ENCODE measurements at places on chromosomes 7 and 10.

GRCh38 chr7:19290968-19291367 is 145.7 kb upstream of the FERD3L start:
- DNase-seq: no peak

DNA sequence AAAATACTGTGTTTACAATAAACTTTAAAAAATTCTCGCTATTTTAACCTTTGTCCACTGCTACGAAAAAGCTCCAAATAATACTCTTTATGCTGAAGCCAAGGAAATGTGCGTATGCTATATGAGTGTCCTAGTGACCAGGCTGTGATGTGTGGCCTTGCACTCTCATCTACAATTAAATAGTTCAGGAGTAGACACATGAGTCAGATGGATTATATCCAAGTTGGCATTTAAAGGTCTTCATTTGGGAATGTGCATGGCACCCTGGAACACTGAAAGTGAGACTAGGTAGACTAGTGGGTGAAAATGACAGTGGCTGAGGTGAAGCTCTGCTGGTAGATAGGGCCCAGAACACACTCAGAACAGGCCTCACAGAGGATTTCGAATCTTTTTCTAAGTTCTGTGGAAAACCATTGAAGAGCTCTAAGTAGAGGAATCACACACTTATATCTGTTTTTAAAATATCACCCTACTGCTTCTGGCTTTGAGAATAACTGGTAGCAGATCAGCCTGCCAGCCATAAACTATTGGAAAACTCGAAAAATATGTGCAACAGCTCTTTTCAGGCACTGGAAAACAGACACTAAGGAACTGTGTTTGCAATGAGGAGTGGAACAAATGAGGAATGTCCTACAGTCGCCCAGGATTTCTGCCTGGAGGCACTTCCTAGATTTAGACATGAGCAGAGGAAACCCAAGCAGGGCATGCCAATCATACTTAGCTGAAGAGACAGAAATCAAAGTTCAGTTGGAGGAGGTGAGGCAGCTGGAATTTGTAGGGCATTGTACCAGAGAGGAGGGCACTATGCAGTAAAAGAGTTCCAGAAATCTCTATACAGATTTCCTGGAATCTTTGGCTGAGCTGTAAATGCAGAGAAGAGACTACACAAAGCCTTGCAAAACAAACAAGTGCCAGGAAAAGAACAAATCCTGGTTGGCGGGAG is 603.8 kb upstream of the LRRTM3 start:
- DNase-seq: no peak

DNA sequence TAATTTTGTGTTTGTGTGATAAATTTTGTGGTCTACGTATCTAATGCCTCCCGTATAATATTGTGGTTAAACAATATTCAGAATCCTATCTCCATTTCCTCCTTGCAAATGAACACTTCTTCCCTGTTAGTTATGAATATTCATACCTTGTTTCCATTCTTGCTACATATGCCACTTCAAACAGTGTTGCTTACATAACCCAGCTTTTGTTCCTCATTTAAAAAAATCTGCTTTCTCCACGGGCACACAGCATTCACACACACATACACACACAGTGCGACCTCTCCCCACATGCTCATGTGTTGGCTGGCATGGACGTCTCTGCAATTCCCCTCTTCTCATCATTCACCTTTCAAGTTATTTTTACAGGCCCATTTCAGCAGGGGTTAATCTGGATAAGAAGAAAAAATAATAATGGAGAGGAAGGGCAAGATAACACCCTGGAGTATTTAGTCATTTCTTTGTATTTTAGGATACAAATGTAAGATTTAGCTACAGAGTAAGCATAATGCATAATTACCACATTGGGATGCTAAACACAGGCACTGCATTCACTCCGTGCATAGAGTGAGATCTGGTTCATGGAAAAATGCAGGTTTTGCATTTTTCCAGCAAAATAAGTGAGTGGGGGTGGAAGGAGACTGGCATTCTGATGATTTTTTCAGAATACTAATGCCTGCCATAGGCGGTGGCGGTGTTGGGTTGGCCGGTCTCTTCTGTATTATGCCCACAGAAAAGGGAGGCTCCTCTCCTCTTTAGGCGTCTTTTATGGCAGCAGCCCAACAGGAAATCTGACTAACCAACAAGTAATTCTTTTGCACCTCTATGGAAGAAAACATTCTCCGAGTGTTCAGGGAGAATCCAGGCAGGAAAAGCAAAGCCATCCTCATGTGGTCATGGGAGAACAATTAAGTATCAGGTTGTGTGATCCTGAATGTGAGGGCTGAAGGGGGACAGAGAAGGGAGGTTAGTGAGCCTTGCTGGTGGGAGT is 31.7 kb upstream of the ELMO1 start:
- no peak for DNase-seq

DNA sequence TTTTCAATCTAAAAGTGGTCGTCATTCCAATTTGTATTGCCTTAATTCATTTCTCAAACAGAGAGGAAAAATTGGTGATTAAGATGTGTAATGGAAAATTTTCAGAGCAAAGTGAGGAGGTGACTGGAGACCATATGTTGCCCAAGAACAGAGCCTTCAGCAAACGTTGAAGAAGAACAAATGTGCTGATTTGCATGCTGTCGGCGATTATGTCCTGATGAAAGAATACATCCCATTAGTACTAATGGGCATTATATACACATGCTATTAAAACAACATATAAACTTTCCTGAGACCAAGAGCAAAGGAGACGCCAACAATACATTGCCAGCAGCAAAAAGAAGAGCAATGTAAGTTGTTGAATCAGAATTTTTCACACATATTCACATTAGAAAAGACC is 100.0 kb upstream of the ARID5B start:
- no peak for DNase-seq

DNA sequence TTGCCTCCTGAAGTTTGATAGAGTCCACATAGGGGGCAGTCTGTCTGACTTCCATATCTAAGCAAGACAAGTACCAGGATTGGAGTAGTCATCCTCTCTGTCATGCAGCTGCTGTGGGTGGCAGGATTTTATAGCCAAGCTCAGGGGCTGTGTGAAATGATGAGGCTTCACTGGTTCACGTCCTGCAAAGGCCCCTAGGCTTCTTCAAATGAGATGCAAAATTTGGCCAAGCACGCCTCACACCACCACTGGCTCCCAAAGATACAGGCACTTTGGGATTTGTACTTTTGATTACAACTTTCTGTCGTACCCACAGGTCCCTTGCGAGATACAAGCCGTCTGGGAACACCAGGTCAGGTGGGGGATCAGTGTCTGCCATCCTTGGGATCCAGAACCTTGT is 67.1 kb downstream of the WDFY4 start:
- DNase-seq: no peak

GRCh38 chr10:113735913-113736312 is 15.6 kb upstream of the PLEKHS1 start:
- DNase-seq: no peak

DNA sequence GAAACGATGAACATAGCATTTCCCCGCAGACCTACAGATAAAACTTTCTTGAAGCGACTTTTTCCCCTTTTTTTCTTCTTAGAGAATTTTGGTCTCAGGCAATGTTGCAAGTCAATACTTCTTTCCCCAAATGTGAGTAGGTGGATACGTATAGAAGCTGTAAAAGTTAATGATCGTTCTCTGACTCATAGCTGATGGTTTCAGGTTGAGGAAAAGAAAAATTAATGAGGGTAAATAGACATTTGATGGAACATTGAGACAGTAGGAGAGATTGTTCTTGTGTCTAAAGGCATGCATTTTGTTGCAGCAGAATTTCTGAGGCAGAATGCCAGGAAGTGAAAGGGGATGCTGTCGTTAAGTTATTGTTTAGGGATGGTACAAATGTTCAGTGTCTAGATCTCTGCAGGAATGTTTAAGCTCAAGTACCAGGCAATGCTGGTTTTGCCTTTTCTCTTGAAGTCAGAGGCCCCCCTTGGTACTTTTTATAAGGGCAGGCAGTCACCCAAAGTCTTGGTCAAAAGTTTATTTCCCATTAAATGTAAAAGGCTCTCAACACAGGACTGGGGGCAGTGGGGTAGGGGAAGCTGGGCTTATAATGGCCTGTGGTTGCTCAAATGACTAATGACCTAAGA is 9.3 kb downstream of the TCF7L2 start:
- DNase-seq: no peak

- no peak for DNase-seq
Observed at GRCh38 chr7:151727579-151728285, 149.2 kb downstream of the PRKAG2 start.

DNA sequence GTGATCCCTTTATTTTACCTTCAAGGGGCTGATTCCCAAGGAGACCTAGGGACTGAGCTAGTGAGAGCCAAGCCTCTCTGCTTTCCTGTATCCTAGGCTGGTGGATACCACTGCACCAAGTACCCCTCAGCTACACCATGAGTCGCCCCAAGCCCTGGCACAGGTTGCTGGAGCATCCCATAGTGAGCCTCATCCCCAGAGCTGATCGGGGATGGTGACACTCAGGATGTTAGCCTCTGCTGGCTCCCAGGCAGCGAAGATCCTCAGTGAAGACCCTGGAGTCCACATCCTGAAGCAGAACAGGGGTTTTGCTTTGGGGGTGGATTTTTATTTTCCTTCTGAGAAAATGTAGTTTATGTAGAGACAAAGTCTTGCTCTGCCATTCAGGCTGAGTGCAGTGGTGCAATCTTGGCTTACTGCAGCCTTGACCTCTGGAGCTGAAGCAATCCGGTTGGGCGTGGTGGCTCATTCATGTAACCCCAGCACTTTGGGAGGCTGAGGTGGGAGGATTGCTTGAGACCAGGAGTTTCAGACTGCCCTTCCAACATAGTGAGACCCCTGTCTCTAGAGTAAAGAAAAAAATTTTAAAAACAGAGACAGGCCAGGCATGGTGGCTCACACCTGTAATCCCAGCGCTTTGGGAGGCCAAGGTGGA is 12.5 kb upstream of the ZNF212 start:
- DNase-seq: no peak

DNA sequence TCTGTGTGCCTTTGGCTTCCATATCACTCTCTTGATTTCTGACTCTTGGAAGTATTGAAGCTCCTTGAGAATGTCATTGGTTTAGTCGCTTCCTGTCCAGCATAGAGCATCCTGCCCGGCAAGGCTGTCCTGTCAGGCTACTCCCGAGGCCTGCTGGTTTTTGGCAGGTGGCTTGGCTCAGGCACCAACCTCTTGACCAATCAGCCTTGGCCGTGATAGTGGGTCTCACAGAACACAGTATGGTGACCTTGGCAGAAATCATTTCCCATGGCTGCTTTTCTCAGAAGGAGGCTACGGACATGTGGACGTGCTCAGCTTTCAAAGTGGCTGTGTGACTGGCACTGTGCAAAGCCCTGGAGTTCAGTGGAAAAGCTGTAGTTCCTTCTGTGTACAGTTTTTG is 516.9 kb downstream of the REEP3 start:
- no peak for DNase-seq

DNA sequence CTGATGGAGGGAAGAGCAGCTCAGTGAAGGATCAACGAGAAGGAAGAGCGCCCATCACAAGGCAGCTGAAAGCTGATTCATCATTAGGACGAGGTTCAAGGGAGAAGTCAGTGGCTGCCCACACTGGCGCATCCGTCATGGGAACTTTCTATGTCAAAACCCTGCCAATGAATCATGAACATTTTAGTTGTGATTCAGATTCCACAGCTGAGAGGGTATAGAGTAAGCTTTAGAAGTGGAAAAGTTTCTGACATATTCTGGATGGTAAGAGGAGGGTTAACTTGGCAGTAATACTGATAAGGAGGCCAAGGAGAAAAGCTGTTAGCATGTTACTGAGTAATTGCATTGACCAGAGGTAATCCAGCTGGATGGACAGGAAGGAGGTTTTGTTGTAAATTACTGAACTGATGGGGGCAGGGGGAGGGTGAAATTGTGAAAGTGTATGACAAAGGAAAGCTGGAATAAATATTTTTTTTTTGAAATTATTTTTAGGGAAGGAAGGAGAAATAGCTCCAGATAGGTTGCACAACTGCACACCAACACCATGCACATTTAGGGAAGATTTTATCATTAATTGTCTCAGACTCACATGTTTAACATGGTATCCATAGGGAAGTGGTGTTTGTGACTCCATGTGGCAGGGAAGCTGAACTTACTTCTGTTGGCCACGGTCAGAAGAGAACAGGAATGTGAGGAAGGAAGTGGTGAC is 78.3 kb upstream of the NRP1 start:
- no peak for DNase-seq

- DNase-seq: no peak
Observed at GRCh38 chr10:118738406-118738805, 16.4 kb downstream of the CACUL1 start.

DNA sequence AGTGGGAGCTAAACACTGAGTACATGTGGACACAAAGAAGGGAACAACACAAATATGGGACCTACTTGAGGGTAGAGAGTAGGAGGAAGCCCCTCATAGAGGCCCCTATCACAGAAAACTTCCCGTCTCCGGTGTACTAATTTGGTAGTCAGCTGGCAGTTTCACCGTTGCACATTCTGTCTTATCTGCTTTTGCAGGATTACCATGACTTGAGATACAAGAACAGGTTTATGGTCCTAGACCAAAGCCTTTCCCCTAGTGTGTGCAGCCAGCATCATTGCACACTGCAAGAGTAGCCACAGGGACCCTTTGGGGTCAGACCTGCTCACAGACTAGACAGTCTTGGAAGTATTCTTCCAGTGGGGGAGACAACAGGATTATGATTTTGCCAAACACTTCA is 5.9 kb upstream of the IFIT1B start:
- DNase-seq: no peak

DNA sequence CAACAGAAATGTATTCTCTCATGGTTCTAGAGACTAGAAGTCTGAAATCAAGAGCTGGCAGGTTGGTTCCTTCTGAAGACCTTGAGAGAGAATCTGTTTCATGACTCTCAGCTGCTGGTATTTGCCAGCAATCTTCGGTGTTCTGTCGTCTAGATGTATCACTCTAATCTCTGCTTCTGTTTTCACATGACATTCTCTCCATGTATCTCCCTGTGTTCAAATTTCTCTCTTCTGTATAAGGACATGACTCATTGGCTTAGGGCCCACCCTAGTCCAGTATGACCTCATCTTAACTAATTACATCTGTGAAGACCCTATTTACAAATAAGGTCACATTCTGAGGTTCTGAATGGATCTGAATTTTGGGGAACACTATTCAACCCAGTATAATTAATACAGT is 82.3 kb downstream of the ANKRD7 start:
- DNase-seq: no peak

DNA sequence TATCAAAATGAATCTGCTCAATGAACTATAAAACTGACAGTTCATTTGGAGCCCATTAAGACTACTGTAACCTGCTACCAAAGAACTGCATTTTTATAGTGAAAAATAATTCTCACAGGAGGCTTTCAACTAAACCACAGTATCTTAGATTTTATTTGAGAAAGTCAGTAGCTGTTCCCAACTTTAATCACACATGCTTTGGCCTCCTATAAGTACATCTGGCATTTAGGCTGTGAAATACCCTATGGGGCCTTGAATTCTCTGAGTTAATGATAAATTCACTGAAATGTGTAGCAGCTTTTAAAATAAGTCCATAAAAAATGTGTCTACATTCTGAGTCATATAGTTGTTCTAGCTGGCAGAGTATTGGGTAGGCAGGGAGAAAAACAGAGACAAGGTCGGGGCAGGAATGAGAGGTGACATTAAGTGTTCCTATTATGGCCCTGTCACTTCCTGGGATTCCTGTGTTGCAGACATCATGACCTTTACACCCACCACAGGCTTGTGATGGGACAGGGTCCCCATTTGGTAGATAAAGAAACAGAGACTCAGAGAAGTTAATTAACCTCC is 588.8 kb downstream of the REEP3 start:
- no peak for DNase-seq

Data from NCI-H82 (cell line).